ENCODE measurements at places on chromosomes 2 and 18.

GRCh38 chr18:12879840-12880540, 4.0 kb downstream of the PTPN2 start:
- DNase-seq, result no peak

DNA sequence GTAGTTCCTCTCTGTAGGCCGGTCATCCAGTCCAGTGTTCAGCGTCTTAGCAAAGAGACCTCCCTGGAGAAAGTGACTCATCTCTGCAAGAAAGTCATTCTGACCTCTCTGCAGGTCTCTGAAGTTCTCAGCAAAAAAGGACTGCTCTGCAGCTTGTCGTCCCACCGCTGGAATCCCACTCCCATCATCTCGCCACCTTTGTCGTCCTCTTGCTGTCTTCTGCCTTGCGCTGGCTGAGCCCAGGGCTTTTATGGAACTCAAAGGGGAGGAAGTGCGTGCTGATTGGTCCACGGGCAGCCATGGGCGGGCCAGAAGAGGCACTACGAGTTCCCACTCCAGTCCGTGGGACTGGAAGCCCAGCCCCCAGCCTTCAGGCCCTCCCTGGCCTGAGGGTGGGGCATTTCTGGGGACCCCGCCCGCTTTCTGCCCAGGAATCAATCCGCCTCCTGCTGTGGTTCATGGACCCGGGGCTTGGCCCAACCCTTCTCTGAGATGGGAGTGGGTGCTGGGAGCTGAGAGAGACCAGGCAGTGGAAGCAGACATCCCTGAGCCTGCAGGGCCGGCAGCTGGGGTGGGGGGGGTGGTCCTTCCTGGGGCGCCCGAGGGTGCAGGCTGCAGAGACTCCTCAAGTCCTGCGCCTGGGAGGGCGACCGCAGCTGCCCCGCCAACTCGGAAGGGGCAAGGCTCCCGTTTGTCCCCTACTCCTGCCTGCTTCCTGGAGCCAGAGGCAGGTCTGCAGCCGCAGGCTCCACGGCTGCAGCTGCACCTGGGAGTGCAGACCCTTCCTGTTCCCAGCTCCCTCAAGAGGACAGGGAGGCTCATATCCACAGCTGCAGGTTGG, 660.7 kb upstream of the RAB6C start:
- no peak for DNase-seq

DNA sequence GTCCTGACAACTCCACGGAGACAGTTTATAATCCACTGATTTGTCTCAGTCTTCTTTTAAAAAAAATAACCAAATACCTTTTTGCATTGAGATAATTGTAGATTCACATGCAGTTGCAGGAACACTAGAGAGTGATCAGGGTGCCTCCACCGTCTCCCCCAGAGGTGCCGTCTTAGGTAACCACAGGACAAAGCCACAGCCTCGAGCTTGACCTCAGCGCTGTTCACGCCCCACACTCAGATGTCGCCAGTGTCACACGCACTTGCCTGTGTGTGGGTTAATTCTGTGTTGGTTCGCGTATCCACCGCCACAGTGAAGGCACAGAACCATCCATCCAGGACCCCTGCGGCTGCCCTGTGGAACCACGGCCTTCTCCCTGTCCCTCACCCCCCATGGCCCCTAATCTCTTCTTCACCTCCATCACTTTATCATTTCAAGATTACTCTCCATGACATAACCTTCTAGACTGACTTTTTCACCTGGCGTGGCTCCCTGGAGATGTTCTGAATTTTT, 295.0 kb upstream of the HDAC4 start:
- no peak for DNase-seq

DNA sequence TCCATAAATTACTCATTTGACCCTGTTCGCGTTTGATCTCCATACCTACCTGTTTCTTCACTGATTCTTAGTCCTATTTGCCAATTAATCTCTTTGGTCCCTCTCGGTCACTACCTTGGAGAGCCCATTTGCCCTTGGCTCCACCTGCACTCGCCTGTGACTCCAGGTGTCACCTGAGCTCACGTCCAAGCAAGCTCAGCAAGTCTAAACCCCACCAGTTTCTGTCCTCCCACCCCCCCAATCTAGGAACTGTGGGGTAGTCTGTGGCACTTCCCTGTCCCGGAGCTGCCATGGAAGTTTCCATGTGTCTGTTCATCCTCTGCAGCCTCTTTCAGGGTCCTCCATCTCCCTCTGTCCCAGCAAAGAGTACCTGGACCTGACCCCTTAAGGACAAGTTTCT, 68.1 kb upstream of the BCL2L11 start:
- no peak for DNase-seq

DNA sequence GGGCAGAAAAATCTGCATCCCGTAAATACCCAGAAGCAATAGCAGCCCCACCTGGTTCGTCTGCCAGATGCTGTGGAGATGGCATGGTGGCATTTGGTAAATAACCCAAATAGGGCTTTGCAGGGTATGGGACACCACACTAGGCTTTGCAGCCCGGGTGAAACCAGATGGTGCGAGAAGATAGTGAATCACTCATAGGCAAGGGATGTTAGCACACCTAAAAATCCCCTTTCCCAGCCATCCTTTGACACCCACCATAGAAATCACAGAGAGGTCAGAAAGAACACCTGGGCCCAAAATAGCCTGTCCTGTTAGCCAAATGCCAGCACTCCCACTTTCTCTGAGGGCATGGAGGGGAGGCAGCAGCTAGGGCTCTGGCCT, 47.6 kb downstream of the BCL11A start:
- DNase-seq, result no peak

GRCh38 chr18:23550898-23551297, 35.4 kb downstream of the NPC1 start:
- DNase-seq, result no peak

- no peak for DNase-seq
Observed at GRCh38 chr2:221693365-221693764, 121.3 kb upstream of the EPHA4 start.

GRCh38 chr2:120873958-120874887, 138.6 kb downstream of the GLI2 start:
- no peak for DNase-seq

DNA sequence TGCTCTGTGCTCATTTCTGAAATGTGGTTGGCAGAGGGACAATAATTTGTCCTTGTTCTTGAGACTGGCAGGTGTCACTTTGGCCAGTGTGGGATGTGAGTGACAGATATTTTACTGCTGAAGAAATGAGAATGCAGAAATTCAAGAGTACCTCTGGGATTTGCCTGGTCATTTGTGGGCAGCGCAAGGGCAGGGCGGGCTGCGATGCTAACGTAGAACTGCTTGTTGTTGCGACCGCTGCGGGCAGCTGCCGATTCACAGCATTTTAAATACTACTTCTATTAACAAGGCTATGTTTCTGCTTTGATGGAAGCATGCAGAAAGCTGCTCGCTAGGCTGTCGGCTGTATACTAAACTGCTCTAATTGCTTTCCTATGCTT, 268.6 kb downstream of the FIGN start:
- DNase-seq, result no peak

DNA sequence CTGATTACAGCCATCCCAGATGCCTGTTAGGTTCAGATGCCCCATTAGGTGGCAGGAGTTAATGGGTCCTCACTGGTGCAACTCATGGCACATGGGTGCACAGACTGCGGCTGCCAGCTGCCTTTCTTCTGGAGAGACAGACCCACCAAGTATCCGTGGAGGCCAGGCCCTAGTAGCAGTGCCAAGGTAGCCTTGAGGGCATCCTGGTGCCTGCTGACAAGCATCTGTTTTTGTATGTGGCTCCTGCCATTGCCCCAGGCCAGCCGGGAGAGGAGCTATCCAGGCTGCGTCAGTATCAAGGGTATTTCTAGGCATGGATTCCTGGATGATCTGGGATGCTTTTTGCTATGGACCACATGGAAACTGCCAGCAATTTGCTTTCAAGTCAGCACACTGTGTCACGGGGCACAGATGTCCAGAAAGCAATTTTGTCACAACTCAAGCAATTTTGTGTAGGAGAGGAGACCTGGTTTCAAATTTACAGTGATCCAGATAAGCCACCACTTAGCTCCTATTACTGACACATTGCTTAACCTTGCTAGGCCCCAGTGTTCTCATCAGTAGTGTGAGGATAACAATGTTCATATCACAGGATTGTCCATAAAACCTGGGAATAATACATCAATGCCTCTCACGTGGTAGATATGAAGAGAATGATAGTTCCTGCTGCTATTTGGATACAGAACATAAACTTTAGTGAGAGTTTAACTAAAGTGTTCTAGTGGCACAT, 815.1 kb upstream of the RAB6C start:
- no peak for DNase-seq

- DNase-seq, result no peak
Observed at GRCh38 chr2:207233731-207234130, 68.0 kb upstream of the KLF7 start.

DNA sequence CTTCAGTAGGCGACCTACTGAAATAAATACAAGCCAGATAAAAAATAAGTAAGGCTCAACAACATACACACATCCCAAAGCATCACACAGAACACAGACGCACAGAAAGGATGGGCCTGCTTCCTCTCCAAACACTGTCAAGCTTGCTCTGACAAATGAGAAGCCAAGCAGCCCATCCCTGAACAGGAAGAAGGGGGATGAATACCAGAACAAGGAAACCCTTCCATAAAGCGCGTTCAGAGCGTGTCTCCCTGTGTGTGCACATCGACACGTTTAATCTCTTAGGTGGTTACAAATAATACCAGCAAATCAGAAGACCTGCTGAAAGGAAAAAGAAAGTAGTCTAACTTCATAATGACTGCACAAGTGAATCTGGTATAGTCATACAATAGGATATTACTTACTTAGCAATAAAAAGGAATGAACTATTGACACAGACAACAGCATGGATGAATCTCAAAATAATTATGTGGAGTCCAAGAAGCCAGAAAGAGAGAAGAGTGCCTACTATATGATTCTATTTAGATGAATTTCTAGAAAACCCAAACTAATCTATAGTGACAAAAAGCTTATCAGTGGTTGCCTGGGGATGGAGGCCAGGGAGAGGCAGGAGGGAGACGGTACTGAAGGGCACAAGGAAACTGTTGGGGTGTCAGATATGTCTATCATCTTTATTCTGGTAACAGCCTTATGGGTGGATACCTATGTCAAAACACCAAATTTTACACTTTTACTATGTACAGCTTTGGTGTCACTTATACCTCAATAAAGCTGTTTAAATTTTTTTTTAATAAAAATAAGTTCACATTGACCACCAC, 26.8 kb downstream of the MBOAT2 start:
- DNase-seq, result no peak

DNA sequence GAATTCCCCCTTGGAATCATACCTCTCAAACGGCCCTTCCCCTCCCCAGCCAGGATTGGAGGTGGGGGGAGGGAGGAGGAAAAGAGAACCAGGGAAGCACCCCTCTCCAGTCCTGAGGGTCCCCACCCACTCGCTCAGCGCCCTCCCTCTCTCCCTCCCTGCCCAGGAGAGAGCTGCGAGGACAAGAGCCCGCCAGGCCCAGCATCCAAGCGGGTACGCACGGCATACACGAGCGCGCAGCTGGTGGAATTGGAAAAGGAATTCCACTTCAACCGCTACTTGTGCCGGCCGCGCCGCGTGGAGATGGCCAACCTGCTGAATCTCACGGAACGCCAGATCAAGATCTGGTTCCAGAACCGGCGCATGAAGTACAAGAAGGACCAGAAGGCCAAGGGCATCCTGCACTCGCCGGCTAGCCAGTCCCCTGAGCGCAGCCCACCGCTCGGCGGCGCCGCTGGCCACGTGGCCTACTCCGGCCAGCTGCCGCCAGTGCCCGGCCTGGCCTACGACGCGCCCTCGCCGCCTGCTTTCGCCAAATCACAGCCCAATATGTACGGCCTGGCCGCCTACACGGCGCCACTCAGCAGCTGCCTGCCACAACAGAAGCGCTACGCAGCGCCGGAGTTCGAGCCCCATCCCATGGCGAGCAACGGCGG, 14.4 kb downstream of the HOXD3 start:
- DNase-seq, result no peak

DNA sequence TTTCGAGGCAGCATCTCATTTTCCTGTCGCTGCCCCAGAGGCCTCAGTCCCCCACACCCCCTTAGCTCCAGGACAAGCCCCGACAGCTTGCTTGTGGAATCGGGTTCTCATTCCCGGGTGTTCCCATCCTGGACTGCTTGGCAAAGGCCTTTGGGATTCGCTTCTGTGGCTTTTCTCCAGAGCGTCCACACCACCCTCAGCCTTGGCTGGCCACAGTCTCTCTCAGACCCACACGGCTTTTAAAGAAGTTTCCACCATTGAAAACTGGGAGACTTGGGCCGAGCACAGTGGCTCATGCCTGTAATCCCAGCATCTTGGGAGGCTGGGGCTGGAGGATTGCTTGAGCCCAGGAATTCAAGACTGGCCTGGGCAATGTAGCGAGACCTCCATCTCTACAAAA, 2.7 kb downstream of the ESPNL start:
- no peak for DNase-seq

- DNase-seq, result no peak
Observed at GRCh38 chr2:170434900-170435621, 257.1 kb downstream of the MYO3B start.

DNA sequence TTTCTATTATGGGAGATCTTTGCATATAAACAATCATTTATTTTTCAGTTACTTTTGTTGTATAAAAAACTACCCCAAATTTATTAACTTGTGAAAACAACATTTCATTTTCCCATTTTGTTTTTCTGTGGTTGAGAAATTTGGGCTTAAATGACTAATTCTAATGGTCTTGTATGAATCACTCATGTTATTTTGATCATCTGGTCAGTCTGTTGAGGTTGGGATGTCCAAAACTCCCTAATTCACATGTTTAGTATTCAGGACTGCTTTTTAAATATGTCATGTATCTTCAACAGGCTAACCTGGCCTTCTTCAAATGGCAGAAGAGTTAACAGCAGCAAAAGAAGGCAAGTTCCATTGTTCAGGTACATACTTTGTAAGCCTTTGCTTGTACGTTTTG, 788.1 kb downstream of the TRIB2 start:
- no peak for DNase-seq

DNA sequence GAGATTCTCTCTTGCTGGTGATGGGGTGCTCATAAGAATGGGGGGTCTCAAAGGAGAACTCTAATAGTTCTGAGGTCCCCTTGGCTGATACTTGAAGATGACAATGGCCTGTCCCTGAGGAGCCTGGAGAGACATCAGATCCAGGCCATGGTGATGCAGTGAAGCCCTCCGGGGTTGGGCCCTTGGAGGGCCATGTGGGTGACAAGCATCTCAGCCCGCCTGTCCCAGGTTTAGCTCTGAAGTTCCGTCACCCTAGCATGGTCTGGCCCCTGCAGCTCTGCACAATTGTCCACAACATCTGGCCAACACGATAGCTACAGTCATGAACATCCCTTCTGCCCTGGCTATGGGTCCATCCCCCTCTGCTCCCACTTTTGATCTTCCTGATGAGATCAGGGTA, 202.8 kb upstream of the HS6ST1 start:
- DNase-seq, result no peak
